ENCODE measurements at places on chromosomes 11 and 22.

DNA sequence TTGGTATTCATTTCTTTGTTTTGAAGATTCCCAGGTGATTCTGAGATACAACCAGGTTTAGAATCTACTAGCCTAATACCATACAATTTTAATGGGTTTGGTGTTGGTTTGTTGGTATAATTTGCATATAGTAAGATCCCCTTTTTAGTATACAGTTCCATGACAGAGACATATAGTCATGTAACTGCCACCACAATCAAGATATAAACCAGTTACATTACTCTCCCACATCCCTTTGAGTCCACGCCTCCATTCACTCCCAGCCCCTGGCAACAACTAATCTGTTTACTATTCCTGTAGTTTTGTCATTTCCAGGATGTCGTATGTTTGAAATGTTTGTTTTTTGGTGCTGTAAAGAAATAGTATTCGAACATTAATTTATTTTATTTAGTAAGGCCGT is 4.3 kb downstream of the ASRGL1 start:
- no peak for DNase-seq

DNA sequence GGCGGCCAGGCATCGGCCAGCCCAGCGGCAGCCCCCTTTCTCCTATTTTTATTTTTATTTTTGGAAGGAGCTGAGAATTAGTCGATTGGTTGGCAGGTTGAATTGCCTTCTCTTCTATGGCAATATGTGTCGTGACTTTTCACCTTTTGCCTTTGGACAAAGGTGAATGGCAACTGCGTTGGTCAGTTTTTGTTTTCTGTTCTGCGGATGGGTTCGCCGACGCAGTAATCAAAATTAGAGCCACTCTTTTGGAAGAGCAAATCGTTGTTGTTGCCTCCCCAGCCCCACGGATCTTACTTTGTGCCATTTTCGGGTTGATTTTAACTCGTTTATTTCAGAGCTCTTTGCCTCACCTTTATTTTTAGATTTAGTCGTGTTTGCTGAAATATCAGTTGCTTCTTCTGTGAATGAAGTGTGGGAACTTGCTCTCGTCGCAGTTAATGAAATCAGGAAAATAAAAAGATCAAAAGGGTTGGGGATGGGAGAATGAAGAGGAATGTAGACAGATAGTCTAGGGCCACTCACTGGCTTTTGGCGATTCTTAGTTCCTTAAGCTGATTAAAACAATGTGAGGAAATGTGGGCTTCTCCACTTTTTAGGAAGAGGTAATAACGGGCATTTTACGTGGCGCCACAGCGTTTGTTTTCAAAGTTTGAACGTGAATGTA is 1.6 kb downstream of the CECR2 start:
- DNase-seq = no peak

DNA sequence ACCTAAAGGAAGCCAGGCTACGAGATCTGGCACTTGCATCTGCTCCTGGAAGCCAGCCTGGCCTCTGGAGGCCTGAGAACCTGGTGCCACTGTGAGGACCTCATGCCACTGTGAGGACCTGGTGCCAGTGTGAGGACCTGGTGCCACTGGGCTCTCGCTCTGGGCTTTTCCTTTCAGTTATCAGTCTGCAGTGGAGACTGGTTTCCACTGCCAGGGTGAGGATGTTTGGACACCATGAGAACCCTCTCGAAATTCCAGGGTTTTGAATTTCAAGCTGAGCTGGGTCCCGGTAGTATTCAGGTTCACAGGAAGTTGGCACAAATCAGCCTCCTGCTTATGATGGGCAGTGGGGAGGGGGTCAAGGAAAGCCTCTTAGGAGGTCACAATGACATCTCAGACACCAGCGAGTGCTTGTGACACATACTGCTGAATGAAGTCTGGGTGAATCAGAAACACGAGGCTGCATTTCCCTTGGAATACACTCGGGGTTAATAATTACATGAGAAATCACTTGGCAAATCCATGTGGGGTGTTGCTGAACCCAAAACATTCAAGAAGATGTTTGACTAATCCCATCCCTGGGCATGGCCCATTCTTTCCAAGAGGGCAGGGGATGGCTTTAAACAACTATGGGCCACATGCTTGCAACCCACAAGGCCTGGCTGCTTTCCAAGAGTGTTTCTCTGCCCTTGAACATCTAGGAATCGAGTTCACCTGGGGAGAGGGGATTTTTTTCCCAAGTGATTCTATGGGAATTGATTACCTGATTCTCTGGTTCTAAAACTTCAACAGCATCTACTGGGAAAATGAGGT is 60.2 kb downstream of the LINC01488 start:
- DNase-seq = peak; percentile 22

DNA sequence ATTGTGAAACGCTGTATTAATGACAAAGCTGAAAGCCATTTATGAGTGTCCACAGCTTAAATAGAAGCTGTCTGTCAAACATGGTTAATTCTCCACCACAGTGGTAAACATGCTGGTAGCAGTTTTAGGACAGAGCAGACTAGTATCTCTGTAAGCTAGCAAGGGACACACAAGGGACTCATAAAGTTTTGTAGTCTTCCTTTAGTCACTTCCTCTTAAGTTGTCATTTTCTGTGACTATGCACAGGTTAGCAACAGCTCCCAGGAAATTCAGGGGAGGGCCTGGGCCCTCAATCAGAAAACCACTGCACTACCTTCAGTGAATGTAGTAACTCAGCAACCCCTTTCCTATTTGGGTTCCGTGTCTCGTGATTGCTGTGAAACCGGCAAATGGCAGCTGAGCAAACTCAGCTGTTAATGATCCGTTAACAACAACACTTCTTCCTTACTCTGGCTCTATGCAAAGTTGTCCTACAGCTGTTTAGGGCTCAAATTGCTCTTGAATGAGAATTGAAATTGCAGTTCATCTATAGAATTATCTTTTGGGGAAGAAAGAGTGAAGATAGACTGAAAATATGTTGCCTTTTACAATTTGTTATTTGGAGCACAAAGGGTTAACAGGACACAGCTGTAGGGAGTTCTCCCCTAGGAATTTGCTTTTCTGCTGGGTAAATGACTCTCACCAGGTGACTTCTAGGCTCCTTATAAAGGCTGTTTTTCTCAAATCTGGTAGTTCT is at the start of gene MMP26:
MMP26 (plus strand) TSS at position 731 of the 736 bp plus-strand sequence.
- no peak for DNase-seq

DNA sequence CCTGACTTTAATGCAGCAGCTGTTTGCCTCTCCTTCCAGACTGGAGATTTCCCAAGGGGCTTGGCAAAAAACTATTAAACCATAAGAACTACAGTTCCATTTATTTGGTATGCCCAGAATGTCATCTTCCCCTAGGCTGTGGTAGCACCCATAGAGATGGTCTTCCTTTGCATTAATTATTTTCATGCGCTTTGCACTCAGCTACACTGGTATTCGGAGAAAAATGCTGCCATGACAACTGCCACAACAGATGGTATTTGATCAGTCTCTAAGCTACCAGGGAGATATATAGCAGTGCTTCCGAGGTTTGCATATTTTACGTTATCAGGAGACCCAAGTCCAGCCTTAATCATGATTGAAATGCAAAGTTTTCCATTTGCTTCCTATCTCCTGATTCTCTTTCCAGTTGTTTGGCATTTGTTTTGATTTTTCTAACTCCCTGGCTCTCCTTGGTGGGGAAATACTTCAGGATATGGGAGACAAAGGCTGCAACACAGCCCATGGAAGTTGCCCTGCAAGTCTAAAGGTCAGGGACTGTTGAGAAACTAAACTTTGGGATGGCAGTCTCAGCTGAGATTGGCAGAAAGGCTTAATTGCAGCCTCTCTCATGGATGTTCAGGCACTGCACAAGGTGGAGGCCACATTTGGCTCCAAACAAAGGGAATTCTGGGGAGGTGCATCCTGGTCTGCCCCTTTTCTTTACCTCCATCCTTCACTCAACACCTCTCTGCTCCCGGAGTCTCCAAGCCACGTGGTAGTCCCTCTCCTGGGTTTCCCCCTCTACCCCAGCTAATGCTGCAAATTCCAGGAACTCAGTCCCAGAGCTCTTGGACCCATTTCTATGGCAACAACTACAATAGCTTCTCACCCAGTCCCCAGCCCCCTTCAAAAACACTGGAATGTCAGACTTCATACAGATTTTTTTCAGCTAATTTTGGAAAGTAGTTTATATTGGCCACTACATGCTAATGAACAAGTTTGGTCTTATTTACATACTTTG is 151.8 kb downstream of the NAV2 start:
- DNase-seq = no peak

DNA sequence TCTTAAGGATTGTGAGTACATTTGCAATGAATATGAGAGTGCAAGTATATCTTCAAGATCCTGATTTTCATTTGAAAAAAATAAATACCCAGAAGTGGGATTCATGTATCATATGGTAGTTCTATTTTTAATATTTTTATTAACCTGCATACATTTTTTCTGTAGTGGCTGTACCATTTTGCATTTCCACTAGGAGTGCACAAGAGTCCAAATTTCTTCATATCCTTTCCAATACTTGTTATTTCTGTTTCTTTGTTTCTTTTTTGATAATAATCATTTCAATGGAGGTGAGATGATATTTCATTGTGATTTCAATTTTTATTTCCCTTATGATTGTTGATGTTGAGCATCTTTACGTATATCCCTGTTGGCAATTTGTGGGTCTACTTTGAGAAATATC is 759.8 kb upstream of the CNTN5 start:
- no peak for DNase-seq

GRCh38 chr22:39724390-39724789 is 153.8 kb downstream of the CACNA1I start:
- no peak for DNase-seq

GRCh38 chr11:32385998-32386397 is 49.3 kb downstream of the WT1 start:
- DNase-seq = peak; percentile 50

DNA sequence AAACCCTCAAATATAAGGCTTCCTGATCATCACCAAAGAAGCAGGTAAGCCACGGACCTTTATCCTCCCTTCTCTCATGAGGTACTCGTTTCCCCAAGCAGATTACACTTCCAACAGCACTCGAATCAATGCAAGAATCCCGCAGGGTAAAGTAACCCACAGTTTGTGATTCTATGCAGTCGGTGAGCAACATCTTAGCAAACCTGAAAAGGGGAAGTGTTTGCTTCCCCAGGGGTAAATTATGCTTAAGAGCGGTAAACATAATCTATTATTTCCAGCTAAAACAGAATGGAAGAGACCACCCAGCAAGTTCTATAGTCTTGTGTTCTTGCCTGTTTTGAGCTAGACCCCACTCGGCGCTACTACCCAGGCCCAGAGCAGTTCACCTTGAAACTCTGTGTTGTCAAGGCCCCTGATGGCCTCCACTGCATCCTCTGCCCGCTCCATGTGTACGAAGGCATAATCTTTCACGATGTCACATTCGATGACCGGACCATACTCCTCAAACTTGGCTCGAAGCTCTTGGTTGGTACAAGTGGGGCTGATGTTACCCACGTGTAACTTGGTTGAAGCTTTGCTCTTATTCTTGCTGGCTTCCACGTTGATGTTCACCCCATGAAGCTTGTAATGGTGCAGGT is 1.3 kb downstream of the RBM4B start:
- DNase-seq = no peak

DNA sequence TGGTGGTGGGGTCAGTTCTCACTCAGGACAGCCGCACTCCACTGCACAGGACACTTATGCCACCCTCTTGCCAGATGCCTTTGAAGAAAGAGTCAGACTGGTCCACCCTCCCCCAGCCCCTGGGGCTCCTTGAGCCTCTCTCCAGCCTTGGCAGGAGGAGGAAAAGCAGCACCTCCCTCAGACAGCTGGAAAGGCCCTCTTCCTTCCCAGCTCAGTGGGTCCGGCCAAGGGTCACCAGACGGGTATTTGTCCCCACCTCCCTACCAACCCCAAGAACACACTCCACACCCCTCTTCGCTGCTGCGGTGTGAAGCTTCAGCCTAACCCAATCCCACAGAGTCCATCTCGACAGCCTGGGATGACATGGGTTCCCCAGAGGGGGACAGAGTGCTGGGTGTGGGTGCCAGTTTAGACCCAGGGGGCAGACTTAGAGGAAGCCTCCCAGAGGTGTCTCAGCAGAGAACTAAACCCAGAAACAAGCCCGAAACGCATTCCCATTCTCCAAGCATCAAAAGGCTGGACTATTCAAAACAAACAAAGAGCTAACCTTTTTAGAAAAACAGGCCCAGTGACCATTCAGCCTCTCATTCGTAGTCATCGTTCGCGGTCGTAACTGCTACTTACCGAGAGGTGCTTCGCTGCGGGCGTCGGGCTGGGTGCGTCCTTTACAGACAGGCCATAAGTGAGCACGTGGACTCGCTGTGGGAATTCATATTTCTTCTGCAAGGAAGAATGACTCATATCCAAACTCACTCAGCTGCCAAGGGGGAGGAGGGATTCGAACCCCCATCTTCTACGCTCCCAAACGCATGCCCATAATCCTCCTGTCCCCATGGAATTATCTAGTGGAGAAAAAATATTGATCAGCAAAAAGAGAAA is 57.5 kb upstream of the ANO1 start:
- DNase-seq = no peak

DNA sequence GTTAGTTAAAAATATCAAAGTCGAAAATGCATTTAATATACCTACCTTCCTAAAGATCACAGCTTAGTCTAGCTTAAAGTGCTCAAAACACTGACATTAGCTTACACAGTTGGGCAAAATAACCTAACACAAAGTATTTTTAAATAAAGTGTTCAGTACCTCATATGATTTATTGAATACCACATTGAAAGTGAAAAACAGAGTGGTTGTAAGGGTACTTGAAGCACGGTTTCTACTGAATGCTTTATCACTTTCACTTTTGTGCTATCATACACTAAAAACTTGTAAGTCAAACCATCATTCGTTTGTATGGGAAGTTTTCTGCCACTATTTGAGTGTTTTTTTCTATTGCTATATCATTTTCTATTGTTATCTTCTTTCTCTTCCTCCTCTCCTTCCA is 36.6 kb downstream of the ZBTB44 start:
- DNase-seq = no peak

DNA sequence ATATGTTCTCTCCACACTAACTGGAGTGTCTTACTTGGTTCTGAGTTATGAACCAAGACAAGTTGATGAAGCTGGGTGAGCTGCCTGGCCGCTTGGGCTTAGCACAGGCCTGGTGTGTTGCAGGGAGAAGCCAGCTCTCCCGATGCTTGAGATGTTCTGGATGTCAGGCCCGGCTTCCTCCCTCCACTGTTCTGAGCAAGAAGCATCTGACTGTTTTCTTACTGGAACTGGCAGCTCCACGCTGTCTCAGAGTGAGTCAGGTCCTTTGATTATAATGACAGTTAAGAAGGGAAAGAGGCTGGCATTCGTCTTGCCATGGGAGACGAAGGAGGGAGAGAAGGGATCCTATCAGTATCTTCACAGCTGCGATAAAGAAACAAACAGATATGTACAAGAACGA is 46.5 kb upstream of the CRTAM start:
- DNase-seq = peak; percentile 46

GRCh38 chr11:117037975-117038350 is 60.3 kb downstream of the SIK3 start:
- DNase-seq = no peak

GRCh38 chr11:94837317-94837716 is 69.2 kb downstream of the AMOTL1 start:
- no peak for DNase-seq
